Prostate gland (tissue), 2 donors: ENCODE measurements at places on chromosomes 5 and 9. TPM values are rescaled to one million over a fixed set of nuclear protein-coding genes. Genes with fewer than 3 reads are reported as not detected.
A peak's percentile ranks its signal among the peaks of the same experiment; 100 is the strongest.

The FBLL1 gene
- total RNA-seq: 1.3 TPM

The DNAH5 gene
- total RNA-seq: 6.8 TPM

The NOTCH1 gene
- 38.0 TPM for total RNA-seq

The CDH6 gene
- total RNA-seq: 2.3 TPM

The INSYN2B gene
- 8.4 TPM for total RNA-seq

The PRSS3 gene
- 1.5 TPM for total RNA-seq

GRCh38 chr9:18393340-18394130 is 80.4 kb upstream of the ADAMTSL1 start:
- peak overlapping the region; percentile 70 for H3K27ac ChIP-seq
- H3K4me1 ChIP-seq: peaks cover 6% of the 10 kb centered on the region
- peak; percentile 92 for DNase-seq
- no peaks in the 10 kb centered on the region for H3K27me3 ChIP-seq

The PCDHA9 gene
- 0.51 TPM for total RNA-seq

GRCh38 chr9:70581214-70581954 is 166.9 kb upstream of the KLF9 start:
- no peak overlapping the region for H3K27ac ChIP-seq
- no peak for DNase-seq
- H3K27me3 ChIP-seq: no peaks in the 10 kb centered on the region
- H3K36me3 ChIP-seq: no peaks in the 10 kb centered on the region
- H3K4me1 ChIP-seq: no peaks in the 10 kb centered on the region
- H3K4me3 ChIP-seq: no peak overlapping the region

The SMIM33 gene
- total RNA-seq: not detected

- peak overlapping the region; percentile 82 for H3K4me3 ChIP-seq
- no peaks in the 10 kb centered on the region for H3K36me3 ChIP-seq
- no peak for DNase-seq
- H3K27me3 ChIP-seq: no peaks in the 10 kb centered on the region
These were observed 1.8 kb downstream of the TMOD1 start for GRCh38 chr9:97502984-97503861.

- DNase-seq: peak; percentile 16
- no peak overlapping the region for H3K27ac ChIP-seq
- H3K4me3 ChIP-seq: no peak overlapping the region
- no peaks in the 10 kb centered on the region for H3K27me3 ChIP-seq
- no peaks in the 10 kb centered on the region for H3K4me1 ChIP-seq
These were observed 36.6 kb upstream of the CCL21 start for GRCh38 chr9:34746526-34746925.

DNA sequence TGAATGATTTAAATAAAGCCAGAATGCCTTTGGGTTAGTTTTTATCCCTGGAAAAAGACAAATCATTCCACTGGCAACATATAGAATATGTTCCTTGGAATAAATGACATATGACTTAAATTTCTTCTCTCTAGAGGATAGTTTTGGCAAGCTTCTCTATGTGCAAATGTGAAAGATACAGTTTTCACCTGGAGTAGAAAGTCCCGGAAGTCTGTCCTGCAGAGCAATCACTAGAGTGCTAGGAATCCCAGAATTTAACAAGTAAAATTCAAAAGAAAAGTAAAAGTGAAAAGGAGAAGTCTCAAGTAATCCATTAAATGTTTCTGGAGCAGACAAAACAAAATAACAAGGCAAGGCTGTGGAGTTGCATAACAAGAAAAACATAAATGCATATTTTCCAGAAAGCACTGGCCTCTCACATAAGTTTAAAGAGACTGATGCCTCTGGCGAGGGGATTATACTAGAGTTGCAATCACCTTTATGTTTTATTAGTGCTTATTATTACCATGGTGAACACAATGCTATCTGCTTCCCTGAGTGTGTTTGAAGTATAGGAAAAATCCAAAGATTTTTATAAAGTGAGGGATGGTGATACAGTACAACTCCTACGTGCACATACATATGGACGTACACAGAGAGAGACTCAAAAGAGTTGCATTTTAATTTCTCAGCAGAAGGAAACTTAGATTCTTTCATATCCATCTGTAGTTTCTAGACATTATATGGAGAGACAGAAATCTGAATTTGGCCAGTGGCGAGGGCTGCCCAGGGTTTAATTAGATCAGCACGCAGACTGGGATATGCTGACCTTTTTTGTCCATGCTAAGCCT is 188.3 kb upstream of the ANKRD55 start:
- H3K36me3 ChIP-seq: no peaks in the 10 kb centered on the region
- H3K4me3 ChIP-seq: no peak overlapping the region
- no peaks in the 10 kb centered on the region for H3K27me3 ChIP-seq
- H3K4me1 ChIP-seq: peaks cover 6% of the 10 kb centered on the region

DNA sequence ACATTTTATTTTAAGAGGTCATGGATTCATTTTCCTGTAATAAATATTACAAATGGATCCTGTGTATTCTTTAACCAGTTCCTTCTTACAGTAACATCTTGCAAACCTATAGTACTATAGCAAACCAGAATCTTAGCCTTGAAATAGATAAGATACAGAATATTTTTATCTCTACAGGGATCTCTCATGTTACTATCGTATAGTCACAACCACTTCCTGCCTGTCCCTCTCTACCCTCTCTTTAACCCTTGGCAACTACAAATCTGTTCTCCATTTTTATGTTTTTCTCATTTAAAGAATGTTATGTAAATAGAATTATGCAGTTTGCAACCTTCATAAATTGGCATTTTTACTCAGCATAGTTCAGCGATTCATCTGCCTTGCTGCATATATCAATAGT is 454.0 kb downstream of the DIRAS2 start:
- DNase-seq: no peak
- H3K4me1 ChIP-seq: no peaks in the 10 kb centered on the region
- H3K27me3 ChIP-seq: no peaks in the 10 kb centered on the region
- no peaks in the 10 kb centered on the region for H3K36me3 ChIP-seq
- H3K4me3 ChIP-seq: no peak overlapping the region

DNA sequence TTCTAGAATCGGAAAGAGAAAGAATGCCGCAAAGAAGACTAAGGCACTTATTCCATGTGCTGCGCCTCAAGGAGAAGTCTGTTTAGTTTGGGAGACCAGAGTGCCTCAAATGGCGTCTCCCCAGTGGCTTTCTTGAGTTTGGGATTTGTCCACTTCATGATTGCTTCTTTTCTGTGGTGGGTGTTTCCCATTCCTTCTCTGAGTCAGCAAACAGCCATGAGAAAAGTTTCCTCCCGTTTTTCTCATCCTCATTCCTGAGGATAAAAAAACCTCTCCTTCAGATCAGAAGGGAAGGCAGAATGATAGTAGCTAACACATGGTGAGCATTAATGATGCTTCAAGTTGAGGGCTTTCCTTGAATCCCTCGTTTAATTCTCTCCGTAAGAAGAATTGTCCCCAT is 275.9 kb upstream of the WWC1 start:
- H3K27ac ChIP-seq: no peak overlapping the region
- H3K4me3 ChIP-seq: no peak overlapping the region
- DNase-seq: no peak
- H3K27me3 ChIP-seq: no peaks in the 10 kb centered on the region

GRCh38 chr9:111627260-111627963 is 3.7 kb upstream of the DNAJC25 start:
- no peaks in the 10 kb centered on the region for H3K27me3 ChIP-seq
- H3K36me3 ChIP-seq: no peaks in the 10 kb centered on the region
- DNase-seq: no peak
- no peaks in the 10 kb centered on the region for H3K4me1 ChIP-seq

DNA sequence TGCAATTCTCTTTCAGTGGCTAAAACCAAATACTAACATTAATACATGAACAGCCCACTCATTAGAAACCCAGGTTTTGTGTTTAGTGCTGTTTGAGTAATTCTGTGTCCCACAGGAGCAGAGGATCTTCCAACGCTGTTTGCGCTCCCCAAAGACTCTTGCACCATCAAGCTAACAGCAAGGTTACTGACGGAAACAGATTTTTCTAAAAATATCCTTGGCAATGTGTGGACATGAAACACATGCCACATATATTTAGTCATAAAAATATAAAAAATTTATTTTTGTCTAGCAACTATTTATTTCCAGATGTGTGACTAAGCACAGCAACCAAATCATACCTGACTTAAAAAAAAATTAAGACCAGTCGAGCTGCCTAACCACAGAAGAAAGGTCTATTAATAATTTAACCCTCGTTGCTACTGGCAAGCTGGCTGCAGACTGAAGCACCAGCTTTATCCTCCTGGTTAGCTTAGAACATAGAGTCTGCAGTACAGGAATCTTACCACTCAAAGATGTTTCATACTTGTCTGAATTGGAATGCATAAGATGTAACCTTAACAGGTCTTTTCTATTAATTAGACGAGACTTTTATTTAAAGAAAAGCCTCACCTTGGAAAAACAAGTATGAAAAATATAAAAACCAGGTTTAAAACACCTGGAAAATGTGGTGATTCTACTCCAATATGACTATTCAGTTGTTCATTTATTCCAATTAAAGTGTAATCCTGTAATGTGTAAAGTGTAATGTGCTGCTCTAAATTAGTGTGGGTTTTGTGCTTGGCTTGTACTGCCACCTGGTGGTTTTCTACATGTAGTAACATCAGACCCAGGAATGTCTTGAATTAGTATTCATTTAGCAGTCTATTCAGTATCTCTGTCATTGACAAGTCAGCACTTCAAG is 272.5 kb downstream of the EPB41L4A start:
- peak; percentile 66 for DNase-seq
- no peaks in the 10 kb centered on the region for H3K4me1 ChIP-seq
- no peak overlapping the region for H3K27ac ChIP-seq
- H3K27me3 ChIP-seq: no peaks in the 10 kb centered on the region
- H3K36me3 ChIP-seq: no peaks in the 10 kb centered on the region

The FOXB2 gene
- not detected for total RNA-seq

- DNase-seq: no peak
- peaks cover 15% of the 10 kb centered on the region for H3K4me1 ChIP-seq
- peak overlapping the region; percentile 37 for H3K4me3 ChIP-seq
- H3K27me3 ChIP-seq: peaks cover 15% of the 10 kb centered on the region
- peak overlapping the region; percentile 22 for H3K27ac ChIP-seq
These were observed 898 bp downstream of the STC2 start for GRCh38 chr5:173327084-173327947.

DNA sequence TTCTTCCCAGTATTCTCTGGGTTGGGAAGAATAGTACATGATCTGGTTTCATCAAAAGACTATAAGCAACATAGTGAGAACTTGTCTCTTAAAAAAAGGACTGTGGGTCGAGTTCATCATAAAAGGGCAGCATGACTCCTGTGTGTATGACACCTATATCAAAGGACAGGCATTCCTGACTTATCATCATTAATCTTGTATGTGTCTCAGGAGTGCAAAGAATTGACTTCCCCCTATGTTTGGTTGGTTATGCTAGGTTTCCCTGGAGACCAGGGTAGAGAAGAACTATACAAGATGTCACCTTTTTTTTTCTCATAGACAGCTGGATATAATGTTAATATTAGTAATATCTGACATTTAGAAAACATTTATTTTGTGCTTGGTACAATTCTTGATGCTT is 173.1 kb upstream of the ANKRD55 start:
- no peak overlapping the region for H3K4me3 ChIP-seq
- H3K27me3 ChIP-seq: no peaks in the 10 kb centered on the region
- no peaks in the 10 kb centered on the region for H3K36me3 ChIP-seq
- H3K4me1 ChIP-seq: no peaks in the 10 kb centered on the region

The DAB2IP gene
- 51.6 TPM for total RNA-seq

DNA sequence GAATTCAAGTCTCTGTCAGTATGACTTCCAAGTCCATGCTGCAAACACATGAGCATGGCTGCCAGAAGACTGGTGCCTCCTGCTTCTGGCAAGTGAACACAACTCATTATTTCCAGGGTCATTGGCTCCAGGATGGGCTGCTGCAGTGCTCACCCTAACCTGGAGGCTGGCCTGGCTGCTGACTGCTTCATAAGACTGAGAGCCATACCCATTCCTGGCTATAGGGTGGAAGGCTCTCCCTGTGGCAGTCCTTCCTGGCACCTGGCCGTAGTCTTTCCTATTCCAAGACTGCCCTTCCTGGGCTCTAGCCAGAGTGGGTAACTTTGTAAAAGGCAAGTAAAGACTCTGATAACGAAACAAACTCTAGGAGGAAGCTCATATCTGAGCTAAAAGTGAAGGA is 51.2 kb downstream of the CXXC5 start:
- H3K4me3 ChIP-seq: no peak overlapping the region
- peaks cover 16% of the 10 kb centered on the region for H3K4me1 ChIP-seq
- H3K36me3 ChIP-seq: no peaks in the 10 kb centered on the region
- H3K27ac ChIP-seq: no peak overlapping the region
- H3K27me3 ChIP-seq: no peaks in the 10 kb centered on the region

DNA sequence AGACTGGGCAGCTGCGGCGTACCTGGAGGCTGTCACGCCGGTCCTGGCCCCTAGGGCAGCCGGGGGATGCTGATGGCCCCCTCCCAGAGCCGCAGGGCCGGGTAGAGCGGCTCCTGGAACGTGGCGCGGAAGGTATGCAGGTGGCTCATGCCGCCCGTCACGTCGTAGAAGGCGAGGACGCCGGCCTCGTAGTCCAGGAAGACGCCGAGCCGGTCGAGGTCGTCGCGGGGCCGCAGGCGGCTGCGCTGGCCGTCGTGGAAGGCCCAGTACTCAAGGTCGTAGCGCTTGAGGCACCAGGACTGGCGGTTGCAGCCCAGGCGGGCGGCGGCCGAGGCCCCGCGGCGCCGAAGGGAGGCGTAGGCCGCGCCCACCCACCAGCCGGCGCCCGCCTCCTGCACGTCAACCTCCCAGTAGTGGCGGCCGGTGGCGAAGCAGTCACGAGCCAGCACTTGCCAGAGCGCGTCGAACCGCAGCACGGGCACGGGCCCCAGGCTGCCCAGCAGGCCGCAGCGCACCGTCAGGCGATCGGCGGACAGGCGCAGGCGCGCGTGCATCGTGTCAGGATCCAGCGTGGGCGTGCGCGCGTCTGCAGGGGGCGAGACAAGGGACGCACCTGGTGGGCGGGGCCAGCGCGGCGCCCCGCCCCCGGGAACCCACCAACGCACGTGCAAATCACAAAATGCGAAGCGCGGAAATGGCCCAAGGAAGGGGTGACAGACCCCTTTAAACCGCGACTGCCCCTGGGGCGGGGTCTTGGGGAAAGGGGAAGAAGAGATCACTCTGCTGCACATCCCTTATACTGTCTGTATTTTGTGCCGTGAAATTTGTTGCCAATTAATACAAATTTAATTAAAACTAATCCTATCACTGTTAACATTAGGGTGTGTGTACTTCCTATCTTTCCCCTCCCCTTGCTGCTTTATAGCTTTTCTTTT is 31.2 kb downstream of the NANS start:
- no peaks in the 10 kb centered on the region for H3K36me3 ChIP-seq
- DNase-seq: peak; percentile 73
- H3K4me3 ChIP-seq: peak overlapping the region; percentile 9
- H3K4me1 ChIP-seq: peaks cover 6% of the 10 kb centered on the region
- H3K27ac ChIP-seq: peak overlapping the region; percentile 85

GRCh38 chr5:919356-920000 is 26.8 kb downstream of the TRIP13 start:
- no peak overlapping the region for H3K4me3 ChIP-seq
- H3K36me3 ChIP-seq: no peaks in the 10 kb centered on the region
- no peaks in the 10 kb centered on the region for H3K4me1 ChIP-seq
- DNase-seq: no peak

DNA sequence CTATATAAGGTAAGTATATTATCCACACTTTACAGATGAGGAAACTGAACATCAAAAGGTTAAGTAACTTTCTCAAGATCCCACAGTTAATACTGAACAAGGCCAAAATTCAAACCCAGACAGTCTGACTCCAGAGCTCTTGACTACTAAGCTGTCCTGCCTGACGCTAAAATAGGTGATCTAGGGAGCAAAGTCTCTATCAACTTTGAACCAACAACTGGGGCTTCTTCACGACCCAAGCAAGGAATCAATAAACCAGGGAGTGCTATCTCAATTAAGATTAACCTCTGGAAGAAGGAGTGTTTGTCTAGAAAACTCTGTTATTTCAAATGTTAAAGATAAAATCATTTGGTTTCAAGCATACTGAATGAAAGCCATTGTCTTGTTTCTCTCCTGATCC is 64.4 kb downstream of the MRPS27 start:
- H3K4me3 ChIP-seq: no peak overlapping the region
- no peaks in the 10 kb centered on the region for H3K4me1 ChIP-seq
- no peaks in the 10 kb centered on the region for H3K36me3 ChIP-seq
